ENCODE measurements at places on chromosomes 16 and 17. TPM values are rescaled to one million over a fixed set of nuclear protein-coding genes. Genes with fewer than 3 reads are reported as not detected.

Gene FOXN1
- total RNA-seq = not detected

Gene CIITA
- not detected for total RNA-seq

Gene ZFPM1
- total RNA-seq = 9.2 TPM

Gene DPEP2
- not detected for total RNA-seq

Gene VAT1L
- not detected for total RNA-seq

Gene ATPAF2
- total RNA-seq = 25.5 TPM

Gene HOXB3
- total RNA-seq = 126 TPM

Gene KRT31
- not detected for total RNA-seq

Gene MYCBPAP
- total RNA-seq = not detected

Gene TMEM100
- total RNA-seq = not detected

Gene MEIOB
- total RNA-seq = not detected

Gene EFNB3
- total RNA-seq = not detected

Gene ADGRG3
- not detected for total RNA-seq

Gene OTOP3
- total RNA-seq = not detected

Gene ENPP7
- not detected for total RNA-seq

Gene ODAD4
- 0.64 TPM for total RNA-seq

Gene GDPD3
- total RNA-seq = 1.5 TPM

Measured in HT-29 (cell line).